ENCODE measurements at places on chromosomes 2 and 18. TPM values are rescaled to one million over a fixed set of nuclear protein-coding genes. Genes with fewer than 3 reads are reported as not detected.

DNA sequence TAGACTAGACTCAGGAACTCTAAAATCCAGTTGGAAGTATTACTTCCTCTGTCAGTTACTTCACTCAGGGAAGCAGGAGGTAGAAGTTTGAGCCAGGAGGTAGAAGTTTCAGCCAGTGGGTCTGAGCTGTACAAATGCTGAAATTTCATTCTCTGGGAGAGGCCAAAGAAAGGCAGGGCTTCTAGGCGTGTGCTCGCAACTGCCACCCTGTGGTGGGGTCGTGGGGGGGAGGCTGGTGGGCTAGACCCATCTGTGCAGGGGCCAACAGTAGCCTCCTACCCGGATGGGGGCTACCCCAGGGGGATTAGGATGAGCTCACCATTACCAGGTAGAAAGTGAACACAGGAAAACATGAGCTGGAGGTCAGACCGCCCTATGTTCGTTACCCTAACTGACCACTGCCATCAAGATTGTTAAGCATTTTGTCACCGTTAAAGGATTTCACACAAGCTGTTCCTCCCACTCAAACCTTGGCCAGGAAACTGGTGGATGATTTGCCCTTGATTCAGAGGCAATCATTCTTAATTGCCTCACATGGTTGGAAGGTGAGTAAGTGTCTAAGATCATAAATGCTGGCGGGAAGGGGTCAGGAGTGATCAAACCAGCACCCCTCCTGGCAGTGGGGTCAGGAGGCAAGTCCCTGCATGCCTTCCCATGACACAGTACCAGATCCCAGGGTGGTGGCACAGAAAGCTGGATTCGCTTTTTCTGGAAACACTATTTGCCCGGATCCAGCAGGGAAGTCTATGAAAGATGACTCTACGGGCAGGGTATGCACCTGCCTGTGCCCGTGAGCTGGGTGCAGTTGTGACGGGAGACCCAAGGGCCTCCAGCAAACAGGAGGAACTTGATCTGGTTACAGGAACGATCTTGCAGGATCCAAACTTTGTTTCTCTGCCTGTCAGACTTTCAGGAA lies 5.2 kb upstream of the FHL2 start:
- H3K4me1 ChIP-seq, result peaks cover 3% of the 10 kb centered on the region
- no peak overlapping the region for H3K27ac ChIP-seq
- no peak overlapping the region for H3K4me3 ChIP-seq
- H3K36me3 ChIP-seq, result no peaks in the 10 kb centered on the region
- peaks cover 9% of the 10 kb centered on the region for H3K27me3 ChIP-seq
- no peak for DNase-seq

- DNase-seq, result no peak
- peak overlapping the region; percentile 95 for H3K27ac ChIP-seq
- peak overlapping the region; percentile 95 for H3K4me3 ChIP-seq
- no peaks in the 10 kb centered on the region for H3K36me3 ChIP-seq
- peaks cover 26% of the 10 kb centered on the region for H3K4me1 ChIP-seq
Measured at GRCh38 chr2:152175012-152175367, 573 bp downstream of the STAM2 start.

DNA sequence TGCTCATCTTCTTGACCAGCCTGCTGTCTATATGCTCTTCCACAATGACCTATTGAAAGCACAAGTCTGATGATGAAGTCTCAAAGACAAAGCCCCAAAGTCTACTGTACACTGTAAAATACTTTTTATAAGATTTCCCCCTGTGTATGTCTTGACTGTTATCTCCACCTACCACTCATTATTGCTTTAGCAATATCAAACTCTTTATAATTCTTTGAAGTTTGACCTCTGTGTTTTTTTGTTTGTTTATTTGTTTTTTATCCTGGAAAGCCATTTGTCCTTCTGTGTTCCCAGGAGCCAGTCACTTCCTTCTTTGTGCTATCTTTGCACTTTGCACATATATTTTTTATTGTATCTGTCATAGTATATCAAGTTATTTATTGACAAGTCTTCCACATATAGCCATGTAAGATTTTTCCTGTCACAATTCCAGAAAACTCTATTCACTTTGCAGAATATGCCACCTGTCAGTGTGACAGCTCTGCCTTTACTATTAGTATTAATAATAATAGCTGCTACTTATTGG lies 66.3 kb downstream of the RND3 start:
- no peak overlapping the region for H3K27ac ChIP-seq
- no peaks in the 10 kb centered on the region for H3K36me3 ChIP-seq
- no peak overlapping the region for H3K4me3 ChIP-seq
- no peak for DNase-seq

SCG2 gene
- 0.27 TPM for total RNA-seq

DNA sequence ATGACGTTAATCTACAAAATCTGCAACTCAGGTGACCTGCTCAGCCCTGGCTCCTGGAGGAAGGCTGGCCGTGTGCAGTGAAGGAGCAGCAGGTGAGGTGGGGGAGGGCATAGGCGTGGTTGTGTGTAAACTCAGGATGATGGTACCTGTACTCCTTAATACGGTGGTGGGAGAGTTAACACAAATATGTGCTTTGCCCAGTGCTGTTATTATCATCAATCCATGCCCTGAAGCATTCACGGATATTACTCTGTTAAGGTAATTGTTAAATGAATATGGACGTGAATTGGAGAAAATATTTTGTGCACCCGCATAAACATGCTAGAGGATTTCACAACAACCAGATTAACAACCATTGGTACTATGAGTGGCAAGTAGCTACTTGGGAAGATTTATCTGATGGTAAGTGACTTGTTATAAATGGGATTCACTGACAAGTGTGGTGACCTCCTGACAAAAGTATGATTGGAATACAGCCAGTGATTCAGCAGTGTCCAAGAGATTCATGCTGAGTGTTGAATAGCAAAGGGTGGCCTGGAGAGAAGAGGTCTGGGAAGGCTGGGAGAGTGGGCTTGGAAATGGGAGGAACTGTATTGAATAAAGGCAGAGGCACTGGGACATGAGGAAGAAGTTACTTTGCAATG lies 194.1 kb downstream of the TPGS2 start:
- H3K4me3 ChIP-seq, result no peak overlapping the region
- no peaks in the 10 kb centered on the region for H3K36me3 ChIP-seq
- no peaks in the 10 kb centered on the region for H3K4me1 ChIP-seq
- no peaks in the 10 kb centered on the region for H3K27me3 ChIP-seq
